ENCODE measurements at places on chromosomes 5 and 9.

- DNase-seq = no peak
Observed at GRCh38 chr9:109908459-109909390, 128.7 kb downstream of the PALM2AKAP2 start.

DNA sequence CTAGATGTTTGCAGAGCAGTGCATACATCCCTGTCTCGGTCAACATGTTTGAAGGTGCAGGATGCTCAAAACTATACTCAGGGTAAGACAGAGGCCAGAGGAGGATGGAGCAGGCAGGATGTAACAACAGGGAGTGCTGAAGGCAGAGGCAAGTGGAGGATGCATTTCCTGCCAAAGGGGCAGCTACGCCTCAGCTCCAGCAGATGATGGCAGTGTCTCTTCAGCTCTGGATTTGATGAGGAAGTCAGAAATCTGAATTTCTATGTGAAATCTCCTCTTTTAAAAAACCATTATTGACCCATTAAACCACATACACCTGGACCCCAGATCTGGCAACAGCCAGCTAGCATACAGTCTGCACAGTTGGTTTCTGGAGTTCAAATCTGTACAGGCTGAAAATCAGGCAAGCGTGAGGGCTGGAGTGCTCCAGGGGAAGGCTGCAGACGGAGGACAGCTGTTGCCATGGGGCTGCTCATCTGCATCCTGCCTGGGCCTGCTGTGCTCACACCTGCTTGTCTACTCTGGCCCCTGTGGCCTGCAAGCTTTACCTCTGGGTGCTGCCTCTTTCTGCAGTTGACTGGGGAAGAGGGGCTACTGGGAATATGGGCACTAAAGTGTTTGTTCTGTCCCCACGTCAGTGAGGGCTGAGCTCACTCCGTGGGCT is 152.9 kb upstream of the SLC28A3 start:
- no peak for DNase-seq

- no peak for DNase-seq
Observed at GRCh38 chr9:36937951-36938350, 96.1 kb downstream of the PAX5 start.

DNA sequence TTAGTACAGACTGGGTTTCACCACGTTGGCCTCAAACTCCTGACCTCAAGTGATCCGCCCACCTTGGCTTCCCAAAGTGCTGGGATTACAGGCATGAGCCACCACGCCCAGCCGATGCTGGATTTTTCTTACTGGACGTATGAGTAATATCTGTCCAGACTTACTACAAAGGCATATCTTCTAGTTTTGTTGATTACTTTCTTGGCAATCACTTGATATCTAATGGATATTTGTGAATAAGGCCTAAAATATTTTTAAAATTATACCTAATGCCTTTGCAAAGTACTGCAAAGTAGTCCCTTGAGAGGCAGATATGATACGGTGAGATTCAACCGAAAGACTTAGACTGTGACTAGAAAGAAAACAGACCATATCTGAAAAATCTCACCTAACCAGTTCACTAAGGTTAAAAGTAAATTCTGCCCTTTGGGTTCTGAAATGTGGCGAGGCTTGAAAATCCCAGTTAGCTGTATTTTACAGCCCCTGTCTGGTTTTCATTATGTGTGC is 152.1 kb downstream of the GNAQ start:
- DNase-seq = no peak

- DNase-seq = no peak
Observed at GRCh38 chr9:100499866-100500265, 26.9 kb downstream of the TMEFF1 start.

GRCh38 chr5:168328814-168329213 is 37.4 kb downstream of the WWC1 start:
- DNase-seq = no peak

GRCh38 chr9:32899761-32900160 is 101.7 kb downstream of the APTX start:
- no peak for DNase-seq

DNA sequence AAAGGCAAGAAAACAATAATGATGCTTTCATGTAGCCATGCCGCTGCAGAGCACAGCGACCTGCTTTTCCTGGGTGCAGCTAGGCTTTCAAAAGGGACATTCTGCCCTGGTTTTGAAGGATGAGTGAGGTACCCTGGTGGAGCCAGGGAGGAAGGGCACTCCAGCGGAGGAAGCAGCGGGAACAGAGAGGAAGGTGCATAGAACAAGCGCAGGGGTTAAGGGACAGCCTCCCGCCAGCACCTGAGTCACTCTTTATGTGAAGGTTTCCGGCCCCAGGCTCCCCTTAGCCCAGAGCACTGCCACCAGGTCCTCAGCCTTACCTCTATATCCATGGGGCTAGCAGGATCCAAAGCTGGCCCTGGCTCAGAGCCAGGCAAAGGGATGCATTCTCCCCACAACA is 221.1 kb downstream of the CDK5RAP2 start:
- DNase-seq = no peak

DNA sequence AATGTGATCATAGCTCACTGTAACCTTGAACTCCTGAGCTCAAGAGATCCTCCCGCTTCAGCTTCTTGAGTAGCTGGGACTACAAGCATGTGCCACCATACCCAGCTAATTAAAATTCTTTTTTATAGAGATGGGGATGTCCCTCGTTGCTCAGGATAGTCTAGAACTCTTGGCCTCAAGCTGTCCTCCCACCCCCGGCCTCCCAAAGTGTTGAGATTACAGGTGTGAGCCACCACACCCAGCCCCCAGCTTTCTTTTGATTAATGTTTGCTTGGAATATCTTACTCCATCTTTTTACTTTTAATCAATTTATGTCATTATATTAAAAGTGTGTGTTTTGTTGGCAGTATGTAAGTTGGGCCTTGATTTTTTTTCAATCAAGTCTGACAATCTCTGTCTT is 59.4 kb upstream of the EXOC3 start:
- no peak for DNase-seq

- DNase-seq = no peak
Observed at GRCh38 chr5:158246661-158247060, 387.7 kb upstream of the CLINT1 start.

- no peak for DNase-seq
Observed at GRCh38 chr5:173573126-173573960, 43.1 kb downstream of the BOD1 start.

DNA sequence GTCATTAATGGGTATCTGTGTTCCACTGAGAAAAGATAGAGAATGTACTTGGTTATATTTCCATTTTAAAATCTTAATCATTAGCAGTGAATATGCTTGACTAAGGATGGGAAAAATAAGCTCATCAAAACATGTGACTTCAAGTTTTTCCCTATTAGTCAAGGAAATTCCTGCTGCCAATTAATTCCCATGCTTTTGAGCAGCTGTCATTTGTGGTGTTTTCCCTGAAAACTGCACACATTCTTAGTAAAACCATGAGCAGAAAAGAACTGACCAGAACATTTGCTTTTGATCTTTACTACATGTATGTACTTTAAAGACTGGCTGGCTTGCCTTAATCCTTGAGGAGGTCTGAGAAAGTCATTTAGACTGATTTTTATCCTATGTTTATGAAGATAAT is 75.2 kb downstream of the AOPEP start:
- DNase-seq = no peak

DNA sequence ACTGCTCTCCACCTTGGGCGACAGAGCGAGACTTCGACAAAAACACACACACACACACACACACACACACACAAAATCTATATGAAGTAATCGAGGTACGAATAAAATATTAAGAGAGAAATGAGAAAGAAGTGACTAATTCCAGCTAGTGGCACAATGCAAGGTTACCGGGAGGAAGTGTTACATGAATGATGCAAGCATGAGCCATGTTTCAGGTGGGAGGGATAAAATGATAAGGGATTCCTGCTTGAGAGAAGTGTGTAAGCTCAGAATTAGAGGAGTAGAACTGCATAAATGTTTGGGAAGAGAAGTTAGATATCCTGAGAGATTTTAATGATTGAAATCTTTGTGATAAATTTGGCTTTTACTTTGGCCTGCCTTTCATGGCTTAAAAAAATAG is 18.8 kb downstream of the HAPLN1 start:
- DNase-seq = no peak

DNA sequence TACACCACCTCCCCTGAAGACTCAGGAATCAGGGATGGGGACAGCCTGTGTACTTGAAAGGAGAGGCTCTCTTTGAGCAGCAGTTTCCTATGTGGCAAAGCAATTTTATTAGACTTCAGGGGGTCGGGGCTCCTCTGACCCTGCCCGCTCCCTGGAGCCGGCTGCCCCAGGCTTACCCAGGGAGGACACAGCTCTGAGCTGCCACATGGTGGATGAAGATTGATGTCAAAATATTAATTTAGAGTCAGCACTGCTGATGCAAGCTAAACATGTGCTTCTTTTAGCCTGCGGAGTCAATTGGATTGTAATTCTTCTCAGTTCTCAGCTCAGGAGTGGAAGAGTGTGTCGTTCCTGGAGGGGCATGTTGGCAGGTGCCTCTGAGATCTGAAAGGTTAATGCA is 606.1 kb downstream of the KIF4B start:
- no peak for DNase-seq

- DNase-seq = no peak
Observed at GRCh38 chr5:145854651-145855258, 18.1 kb downstream of the GRXCR2 start.

DNA sequence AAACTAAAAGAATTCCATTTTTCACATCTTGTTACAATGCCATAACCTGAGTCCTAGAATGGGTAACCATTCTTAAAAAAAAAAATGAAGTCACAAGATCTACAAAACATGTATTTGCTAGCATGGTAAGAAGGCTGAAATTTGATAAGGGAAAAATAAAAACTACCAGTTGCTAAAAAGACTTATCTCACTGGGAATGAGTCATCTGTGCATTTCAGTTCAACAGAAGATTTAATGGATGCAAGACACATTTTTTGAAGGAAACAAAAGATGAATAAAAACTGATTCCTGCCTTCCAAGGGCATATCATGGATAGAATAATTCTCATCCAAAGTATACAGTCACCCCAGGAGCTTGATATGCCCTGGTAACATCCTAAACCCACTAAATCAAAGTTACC is 47.2 kb downstream of the SGTB start:
- DNase-seq = no peak

DNA sequence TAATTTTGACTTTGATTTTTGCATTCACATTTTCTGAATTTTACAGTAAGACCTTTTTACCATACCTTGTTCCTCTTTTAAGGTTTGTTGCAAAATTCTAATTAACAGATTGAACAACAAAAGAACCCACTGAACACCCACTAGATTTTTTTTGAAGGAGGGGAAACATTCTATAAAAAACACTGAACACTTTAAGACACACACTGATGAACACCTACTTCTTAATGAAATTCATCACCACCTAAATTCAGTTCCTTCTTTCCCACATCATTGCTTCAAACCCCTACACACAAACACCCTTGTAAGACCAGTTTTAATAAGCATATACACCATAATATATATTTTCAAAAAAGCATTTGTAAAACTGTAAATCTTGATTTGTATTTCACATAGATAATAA is 559.0 kb upstream of the MEF2C start:
- no peak for DNase-seq

DNA sequence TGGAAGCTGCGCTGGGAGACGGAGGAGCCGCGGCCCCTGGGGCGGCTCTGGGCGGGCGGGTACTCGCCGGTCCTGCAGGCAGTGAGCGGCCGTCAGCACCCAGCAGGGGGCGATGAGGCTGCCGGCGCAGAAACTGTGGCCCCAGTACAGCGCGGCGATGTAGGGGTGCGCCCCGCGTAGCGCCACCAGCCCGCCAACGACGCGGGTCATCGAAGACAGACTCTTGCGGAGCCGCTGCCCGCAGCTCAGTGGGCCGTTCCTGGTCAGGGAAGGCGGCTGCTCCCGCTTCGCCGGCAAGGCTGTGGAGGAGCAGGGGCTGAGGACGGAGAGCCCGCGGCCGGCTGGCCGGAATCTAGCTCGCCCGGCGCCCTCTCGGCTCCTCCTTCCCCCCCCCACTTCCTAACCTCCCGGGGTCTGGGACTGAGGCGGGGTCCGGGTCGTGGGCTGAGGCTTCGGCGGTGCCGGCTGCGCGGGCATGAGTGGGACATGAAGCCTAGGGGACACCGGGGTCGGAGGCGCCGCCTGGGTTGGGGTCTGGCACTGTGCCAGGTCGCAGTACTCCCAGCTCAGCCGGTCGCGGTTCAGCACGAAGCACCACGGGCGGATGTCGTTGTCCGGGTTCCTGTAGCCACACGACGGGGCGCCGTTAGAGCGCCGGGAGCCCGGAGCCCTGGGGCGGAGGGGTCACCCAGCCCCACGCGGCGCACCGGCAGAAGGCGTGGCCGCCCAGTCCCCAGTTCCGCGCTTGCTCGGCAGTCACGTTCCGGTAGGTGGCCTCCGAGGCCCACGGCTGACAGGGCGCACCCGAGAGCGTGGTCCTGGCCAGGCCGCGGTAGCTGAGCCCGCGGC is 3.6 kb upstream of the PFN3 start:
- DNase-seq = no peak

DNA sequence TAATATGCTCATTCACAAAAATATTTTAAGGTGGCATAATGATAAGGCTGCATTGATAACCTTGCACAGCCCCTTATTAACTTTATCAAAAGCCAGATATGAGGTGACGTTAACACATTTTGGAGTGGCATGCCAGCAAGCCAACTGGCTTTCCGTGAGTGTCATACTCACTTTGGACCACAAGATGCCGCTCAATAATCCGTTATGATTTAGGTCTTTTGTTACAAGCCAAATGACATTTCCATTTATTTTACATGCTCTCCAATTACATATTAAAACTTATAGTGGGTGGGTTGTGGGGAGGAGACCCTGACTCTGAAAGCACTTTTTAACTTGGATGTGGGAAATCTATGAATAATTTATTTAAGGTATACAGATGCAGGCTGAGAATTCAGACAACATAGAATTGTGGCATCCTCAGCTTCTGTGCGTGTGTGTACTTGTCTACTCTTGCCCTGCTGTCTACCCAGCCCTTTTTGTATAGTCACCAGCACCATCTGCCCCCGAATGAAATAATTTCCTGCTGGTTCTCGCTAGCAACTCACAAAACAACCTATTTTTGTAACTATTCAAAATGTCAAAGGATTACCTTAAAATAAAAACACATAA is 305.1 kb downstream of the PSAT1 start:
- peak; percentile 16 for DNase-seq

DNA sequence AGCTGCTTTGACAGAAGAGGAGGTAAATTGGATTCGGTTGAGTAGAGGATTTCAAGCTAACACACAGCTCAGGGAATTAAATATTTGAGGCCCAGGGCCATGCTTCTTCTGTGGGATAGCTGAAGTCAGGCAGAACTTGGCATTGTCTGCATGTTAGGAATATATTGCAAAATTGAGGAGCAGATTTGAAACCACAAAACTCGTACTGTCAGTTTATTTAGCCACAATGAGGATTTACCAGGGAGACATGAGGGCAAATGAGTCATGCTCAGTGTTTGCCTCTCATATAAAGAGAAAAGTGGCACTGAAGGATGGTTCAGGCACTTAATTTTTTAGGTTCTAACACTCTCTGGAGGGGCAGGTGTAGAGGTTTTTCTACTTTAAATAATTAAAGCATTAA is 83.0 kb upstream of the PRLR start:
- no peak for DNase-seq

- no peak for DNase-seq
Observed at GRCh38 chr5:17227868-17228267, 10.4 kb downstream of the BASP1 start.

- DNase-seq = no peak
Observed at GRCh38 chr5:150599917-150600511, 40.4 kb upstream of the SYNPO start.

GRCh38 chr5:119031011-119031886 is 39.6 kb upstream of the DMXL1 start:
- peak; percentile 78 for DNase-seq

- no peak for DNase-seq
Observed at GRCh38 chr9:18554244-18554643, 80.3 kb downstream of the ADAMTSL1 start.

All from SK-N-MC (cell line).